ENCODE measurements at places on chromosomes 5 and 9.

- no peak for DNase-seq
These were observed 95.7 kb upstream of the CTSL start for GRCh38 chr9:87630266-87630665.

DNA sequence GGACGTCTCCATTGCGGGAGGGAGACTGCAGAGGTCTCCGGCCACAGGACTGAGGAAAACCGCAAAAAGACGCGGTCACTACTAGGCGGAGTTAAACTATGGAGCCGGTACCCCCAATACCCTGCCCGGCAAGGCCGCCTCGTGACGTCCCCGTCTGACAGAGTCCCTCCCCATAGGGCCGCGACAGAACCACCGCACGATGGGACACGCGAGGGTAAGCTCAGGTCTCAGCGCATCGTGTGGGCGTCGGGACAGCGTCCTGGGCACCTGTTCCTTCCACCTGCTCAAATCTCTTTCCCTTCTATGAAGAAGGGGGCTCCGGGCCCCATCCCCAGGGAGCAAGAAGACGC, 35.2 kb upstream of the GLDC start:
- DNase-seq: no peak

GRCh38 chr5:128630121-128630520, 92.1 kb upstream of the FBN2 start:
- no peak for DNase-seq

DNA sequence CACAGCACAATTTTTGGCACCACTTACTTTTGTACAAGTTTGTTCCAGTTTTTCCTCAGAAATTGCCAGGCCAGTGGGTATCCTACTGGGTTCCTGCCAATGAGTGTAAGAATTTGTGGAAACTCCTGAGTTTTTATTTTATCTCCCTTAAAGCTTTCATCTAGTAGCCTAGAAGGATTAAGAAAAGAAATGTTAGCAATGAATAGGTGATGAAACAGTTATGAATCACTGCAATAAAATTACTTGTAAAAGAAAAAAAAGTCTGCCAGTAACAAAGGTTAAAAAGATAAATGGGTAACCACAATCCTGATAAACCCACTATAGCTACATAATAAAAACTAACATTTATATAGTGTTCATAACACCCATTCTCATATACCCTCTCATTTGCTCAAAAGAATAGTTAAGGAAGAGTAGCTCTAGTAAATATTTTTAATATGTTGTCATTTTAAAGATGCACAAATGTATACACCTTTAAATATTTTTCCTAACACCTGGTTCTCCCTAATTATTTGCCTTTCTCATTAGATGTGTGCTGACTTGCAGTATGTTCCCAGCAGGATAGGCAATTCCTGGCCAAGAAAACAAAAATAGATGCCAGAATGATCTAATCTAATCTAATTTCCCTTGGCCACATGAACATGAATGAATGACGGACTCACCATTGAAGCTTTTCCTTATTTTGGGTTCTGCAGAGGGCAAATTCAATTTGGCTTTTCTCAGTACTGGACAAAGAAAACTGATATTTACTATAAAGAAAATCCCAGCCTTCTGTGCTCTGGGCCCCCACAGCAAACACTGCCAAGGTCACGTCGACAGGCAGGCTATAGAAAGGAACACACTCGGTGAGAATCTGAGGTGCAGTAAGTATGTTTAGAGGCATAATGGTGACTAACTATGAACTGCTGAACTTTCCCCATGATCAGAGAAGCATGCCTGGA, 26.4 kb downstream of the ERAP1 start:
- DNase-seq: no peak

DNA sequence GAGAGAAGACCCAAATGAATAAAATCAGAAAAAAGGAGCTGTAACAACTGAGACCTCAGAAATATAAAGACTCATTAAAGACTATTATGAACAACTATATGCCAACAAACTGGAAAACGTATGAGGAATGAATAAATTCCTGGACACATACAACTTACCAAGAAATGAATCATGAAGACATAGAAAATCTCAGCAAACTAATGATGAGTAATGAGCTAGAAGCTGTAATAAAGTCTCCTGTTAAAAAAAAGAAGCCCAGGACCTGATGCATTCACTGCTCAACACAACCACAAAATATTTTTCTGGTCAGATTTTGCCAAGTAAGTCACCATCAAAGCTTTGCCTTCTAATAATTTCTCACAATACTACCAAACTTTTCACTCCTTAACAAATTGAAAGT, 666.7 kb downstream of the LRRC70 start:
- DNase-seq: no peak

DNA sequence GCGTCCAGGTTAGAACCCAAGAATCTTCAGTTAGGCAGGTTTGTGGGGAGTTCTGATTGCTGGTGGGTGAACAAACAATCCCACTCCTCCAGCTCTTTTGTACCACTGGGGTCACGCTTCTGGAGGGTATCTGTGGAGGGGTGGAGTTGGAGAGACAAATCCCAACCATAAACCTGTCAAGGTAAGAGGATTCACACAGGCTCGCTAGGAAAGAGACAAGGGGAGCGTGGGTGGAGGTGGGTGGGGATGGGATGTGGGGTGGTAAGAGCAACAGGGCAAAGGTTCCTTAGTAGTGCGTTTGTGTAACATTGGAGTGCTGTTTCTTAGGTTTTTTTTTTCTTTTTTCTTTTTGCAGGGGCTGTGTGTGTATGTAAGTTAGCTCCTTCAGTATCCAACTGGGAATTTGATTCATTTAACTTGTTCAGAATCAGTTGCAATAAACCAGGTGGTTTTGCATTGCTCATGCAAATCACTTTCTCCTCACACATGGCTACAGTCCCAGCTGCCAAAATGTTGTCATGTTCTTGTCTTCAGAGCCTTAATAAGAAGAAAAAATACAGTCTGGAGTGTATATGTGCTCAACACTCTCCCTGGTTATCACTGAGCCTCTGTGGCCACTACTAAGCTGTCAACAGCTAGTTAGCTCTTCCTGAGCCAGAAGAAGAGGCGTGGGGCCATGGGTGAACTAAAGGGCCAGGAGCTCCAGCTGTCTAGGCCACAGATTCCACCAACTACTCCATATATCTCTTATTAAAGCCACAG, 164.0 kb upstream of the RAD23B start:
- no peak for DNase-seq
